ENCODE measurements at places on chromosomes 5 and 9.
A peak's percentile ranks its signal among the peaks of the same experiment; 100 is the strongest.

DNA sequence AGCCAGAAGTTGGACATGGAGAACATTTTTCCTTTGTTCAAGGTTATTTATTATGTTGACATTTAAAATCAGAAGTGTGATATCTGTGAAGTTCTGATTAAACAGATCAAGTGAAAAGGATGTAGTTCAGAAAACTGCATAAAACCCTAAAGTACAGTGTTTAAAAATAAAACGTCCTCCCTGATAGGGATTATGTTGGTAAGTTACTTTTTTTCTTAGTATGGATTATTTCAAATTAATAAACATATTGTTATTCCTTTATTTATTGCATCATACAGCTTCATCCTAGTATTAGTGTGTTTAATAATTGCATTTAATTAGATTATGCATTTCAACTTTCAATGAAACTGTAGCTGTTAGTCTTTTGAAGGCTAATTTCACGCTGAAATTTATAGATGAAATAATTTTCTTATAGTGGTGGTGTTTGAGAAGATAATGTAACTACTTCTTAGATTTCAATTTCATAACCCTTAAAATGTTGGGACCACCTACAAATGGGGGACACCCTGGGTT lies 157.9 kb upstream of the DMRT1 start:
- H3K27me3 ChIP-seq, result no peaks in the 10 kb centered on the region
- peaks cover 61% of the 10 kb centered on the region for H3K4me1 ChIP-seq
- peaks cover 11% of the 10 kb centered on the region for H3K36me3 ChIP-seq
- DNase-seq, result no peak
- peak overlapping the region; percentile 98 for H3K27ac ChIP-seq

GRCh38 chr5:96826071-96826470 lies 18.3 kb upstream of the ERAP1 start:
- no peak overlapping the region for H3K4me3 ChIP-seq
- H3K27me3 ChIP-seq, result peaks cover 11% of the 10 kb centered on the region
- no peak overlapping the region for H3K27ac ChIP-seq
- H3K4me1 ChIP-seq, result peaks cover 39% of the 10 kb centered on the region

GRCh38 chr9:12778389-12778788 lies 3.6 kb downstream of the LURAP1L start:
- DNase-seq, result no peak
- no peak overlapping the region for H3K27ac ChIP-seq
- peaks cover 7% of the 10 kb centered on the region for H3K36me3 ChIP-seq
- H3K4me3 ChIP-seq, result no peak overlapping the region
- peaks cover 1% of the 10 kb centered on the region for H3K27me3 ChIP-seq
- H3K4me1 ChIP-seq, result peaks cover 12% of the 10 kb centered on the region

GRCh38 chr9:114307899-114308267 lies 15.0 kb upstream of the ORM1 start:
- peaks cover 5% of the 10 kb centered on the region for H3K4me1 ChIP-seq
- no peak overlapping the region for H3K27ac ChIP-seq
- H3K27me3 ChIP-seq, result peaks cover 6% of the 10 kb centered on the region
- DNase-seq, result peak; percentile 29

- H3K36me3 ChIP-seq, result peaks cover 16% of the 10 kb centered on the region
- H3K4me3 ChIP-seq, result no peak overlapping the region
- DNase-seq, result no peak
- no peak overlapping the region for H3K27ac ChIP-seq
- no peaks in the 10 kb centered on the region for H3K27me3 ChIP-seq
- peaks cover 46% of the 10 kb centered on the region for H3K4me1 ChIP-seq
These were observed 54.9 kb downstream of the USP20 start for GRCh38 chr9:129889941-129890717.

DNA sequence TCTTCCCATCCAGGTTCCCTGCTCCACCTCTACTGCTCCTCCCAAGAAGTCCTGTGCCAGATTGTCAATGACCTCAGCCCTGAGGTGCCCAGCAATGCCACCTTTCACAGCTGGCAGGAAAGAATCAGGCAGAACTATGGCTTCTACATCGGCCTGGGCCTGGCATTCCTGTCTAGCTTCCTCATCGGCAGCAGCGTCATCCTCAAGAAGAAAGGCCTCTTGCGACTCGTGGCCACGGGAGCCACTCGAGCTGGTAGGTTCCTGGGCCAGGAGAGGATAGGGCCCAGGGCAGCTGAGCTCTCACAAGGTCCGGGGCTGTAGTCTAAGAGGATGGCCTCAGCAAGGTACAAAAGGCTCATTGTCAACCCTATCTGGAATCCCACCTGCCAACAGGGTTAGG lies 3.1 kb downstream of the NIPAL4 start:
- no peak for DNase-seq
- H3K36me3 ChIP-seq, result no peaks in the 10 kb centered on the region
- H3K27ac ChIP-seq, result no peak overlapping the region

DNA sequence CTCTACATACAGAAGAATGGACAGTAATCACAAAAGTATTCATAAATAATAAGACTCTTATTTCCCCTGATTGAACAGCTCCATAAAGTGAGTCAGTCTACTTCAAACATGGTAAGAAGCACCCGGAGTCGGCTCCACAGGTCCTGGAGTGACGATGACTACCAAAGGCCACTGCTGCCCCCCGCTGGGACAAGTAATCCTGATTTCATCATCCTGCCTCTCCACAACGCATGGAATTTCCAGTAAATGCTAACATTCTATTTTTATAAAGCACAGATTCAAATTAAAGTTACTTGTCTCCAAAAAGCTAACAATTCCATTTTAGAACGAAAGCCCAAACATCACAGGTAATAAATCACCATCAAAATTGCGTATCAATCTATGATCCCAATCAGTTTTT lies 16.2 kb downstream of the ATPSCKMT start:
- peaks cover 2% of the 10 kb centered on the region for H3K27me3 ChIP-seq
- peak; percentile 90 for DNase-seq
- peaks cover 24% of the 10 kb centered on the region for H3K36me3 ChIP-seq
- H3K27ac ChIP-seq, result peak overlapping the region; percentile 80
- peak overlapping the region; percentile 35 for H3K4me3 ChIP-seq

DNA sequence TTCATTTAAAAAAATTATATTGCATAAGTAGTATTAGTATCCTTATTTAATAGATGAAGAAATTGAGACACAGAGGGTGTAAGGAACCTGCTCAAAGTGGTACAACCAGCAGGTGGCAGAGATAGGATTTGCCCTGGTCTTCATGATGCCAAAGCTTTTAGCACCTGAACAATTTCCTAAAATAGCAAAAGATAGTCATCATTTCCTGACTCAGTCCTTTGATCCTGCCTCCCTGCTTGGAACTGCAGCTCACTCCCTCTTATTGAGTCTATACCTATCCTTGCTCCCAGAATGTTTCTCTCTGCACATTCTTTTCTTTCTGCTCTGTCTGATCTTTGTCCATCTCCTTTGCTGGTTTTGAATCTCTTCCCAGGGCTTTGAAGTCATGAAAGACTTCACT lies 155.8 kb downstream of the FRMD3 start:
- H3K27ac ChIP-seq, result no peak overlapping the region
- peaks cover 22% of the 10 kb centered on the region for H3K4me1 ChIP-seq
- DNase-seq, result no peak
- H3K27me3 ChIP-seq, result no peaks in the 10 kb centered on the region

- H3K4me3 ChIP-seq, result no peak overlapping the region
- H3K27ac ChIP-seq, result no peak overlapping the region
- H3K27me3 ChIP-seq, result no peaks in the 10 kb centered on the region
- no peaks in the 10 kb centered on the region for H3K36me3 ChIP-seq
These were observed 4.3 kb downstream of the EEIG1 start for GRCh38 chr9:127976498-127976897.

GRCh38 chr5:6464441-6464840 lies 15.8 kb downstream of the UBE2QL1 start:
- no peak overlapping the region for H3K4me3 ChIP-seq
- H3K27me3 ChIP-seq, result peaks cover 8% of the 10 kb centered on the region
- H3K27ac ChIP-seq, result no peak overlapping the region
- H3K36me3 ChIP-seq, result no peaks in the 10 kb centered on the region
- no peaks in the 10 kb centered on the region for H3K4me1 ChIP-seq

GRCh38 chr5:109199799-109200620 lies 209.8 kb downstream of the PJA2 start:
- H3K36me3 ChIP-seq, result no peaks in the 10 kb centered on the region
- no peak overlapping the region for H3K4me3 ChIP-seq
- DNase-seq, result no peak
- H3K27ac ChIP-seq, result no peak overlapping the region
- H3K4me1 ChIP-seq, result peaks cover 18% of the 10 kb centered on the region

- DNase-seq, result no peak
- no peak overlapping the region for H3K4me3 ChIP-seq
- no peak overlapping the region for H3K27ac ChIP-seq
- H3K36me3 ChIP-seq, result no peaks in the 10 kb centered on the region
- no peaks in the 10 kb centered on the region for H3K27me3 ChIP-seq
These were observed 521.3 kb downstream of the EFNA5 start for GRCh38 chr5:107149243-107150005.

- H3K36me3 ChIP-seq, result no peaks in the 10 kb centered on the region
- no peak overlapping the region for H3K4me3 ChIP-seq
- peaks cover 6% of the 10 kb centered on the region for H3K4me1 ChIP-seq
- H3K27ac ChIP-seq, result no peak overlapping the region
- peaks cover 7% of the 10 kb centered on the region for H3K27me3 ChIP-seq
These were observed 150.3 kb downstream of the GPBP1 start for GRCh38 chr5:57324181-57324580.

GRCh38 chr9:121449786-121450185 lies 49.9 kb downstream of the GGTA1 start:
- peaks cover 12% of the 10 kb centered on the region for H3K4me1 ChIP-seq
- no peaks in the 10 kb centered on the region for H3K36me3 ChIP-seq
- H3K27ac ChIP-seq, result no peak overlapping the region
- no peak for DNase-seq
- peaks cover 39% of the 10 kb centered on the region for H3K27me3 ChIP-seq

DNA sequence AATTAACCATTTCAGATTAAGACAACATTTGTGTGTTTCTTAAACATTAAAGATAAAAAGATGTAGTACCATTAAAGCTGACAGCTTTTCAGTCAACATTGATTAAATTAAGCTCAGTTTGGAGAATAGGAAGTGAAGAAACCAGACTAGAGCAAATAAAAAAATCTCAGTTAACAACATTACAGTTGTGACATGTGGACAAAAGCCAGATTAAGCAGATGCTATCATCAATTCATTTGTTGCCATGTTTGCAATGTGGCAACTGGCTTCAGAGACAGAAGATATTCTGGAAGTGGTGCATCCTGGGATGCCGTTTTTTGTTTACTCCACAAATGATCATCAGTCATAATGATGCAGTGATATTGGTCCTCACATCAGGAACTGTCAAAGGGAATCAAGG lies 70.3 kb upstream of the CNTLN start:
- H3K4me3 ChIP-seq, result no peak overlapping the region
- no peaks in the 10 kb centered on the region for H3K27me3 ChIP-seq
- H3K36me3 ChIP-seq, result no peaks in the 10 kb centered on the region

DNA sequence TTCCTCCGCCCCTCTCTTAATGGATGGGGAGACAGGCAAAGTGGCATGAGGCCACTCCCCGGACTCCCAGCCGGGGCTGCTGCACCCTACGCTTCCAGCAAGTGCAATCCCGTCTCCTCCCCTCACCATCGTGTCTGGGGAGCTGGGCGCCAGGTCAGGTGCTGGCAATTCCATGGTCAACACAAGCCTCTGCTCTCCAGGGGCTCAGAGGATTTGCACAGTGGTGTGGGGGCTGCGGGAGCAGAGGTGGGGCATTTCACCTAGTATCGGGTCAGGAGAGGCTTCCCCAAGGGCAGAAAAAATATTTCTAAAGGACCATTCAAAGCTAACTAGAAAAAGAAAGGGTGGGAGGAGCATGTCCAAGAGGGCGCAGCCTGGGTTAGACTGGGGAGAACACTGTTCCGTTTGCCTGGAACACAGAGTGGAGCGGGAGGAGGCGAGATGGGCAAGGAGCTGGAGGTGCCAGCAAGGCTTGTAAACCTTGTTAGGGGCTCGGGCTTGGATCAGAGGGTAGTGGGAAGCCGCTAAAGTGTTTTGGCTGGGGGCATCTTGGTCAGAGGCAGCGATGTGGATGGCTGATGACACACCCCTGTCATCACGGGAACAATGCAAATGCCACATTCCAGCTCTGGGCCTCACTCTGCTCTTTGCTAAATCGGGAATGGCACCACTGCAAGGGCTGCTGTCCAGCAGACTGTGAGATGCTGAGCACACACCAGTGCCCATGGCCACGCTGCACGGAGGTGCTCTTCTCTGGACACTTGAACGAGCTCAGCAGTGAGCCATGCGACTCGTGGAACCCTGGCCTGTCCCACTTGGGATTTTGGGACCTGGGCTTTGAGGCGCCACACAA lies 191.7 kb downstream of the CDK5RAP2 start:
- peaks cover 7% of the 10 kb centered on the region for H3K4me1 ChIP-seq
- DNase-seq, result no peak
- H3K36me3 ChIP-seq, result peaks cover 22% of the 10 kb centered on the region
- no peak overlapping the region for H3K27ac ChIP-seq

DNA sequence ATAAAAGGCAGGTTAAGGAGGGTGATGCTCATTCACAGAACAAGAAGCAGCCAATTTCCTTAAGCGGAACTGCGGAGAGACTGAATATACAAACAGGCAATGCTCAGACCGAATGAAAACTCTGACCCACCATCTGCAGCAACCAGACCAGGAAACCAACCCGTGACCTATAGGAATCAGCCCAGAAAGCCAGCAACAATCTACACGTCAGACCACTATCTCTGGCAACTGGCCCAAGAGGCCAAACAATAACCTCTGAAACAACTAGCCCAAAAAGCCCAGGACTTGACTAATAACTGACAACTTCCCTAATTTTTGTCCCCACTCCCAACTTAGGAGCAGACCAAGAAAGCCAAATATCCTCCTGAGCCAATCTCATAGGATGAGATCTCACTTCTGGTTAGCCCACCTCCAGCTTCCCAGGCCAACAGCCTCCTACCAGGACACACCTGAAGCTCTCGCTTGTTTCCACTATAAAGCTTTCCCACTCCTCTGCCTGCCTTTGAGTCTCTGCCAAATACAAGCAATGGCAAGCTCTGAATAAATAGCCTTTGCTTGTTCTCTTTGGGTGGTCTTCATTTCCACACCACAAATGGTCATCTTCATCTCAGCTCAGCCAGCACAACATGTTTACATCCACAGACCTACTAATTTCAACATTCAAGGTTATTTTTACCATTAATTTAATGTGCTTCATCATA lies 168.5 kb downstream of the HSD17B3 start:
- peaks cover 33% of the 10 kb centered on the region for H3K27me3 ChIP-seq
- H3K27ac ChIP-seq, result no peak overlapping the region

- DNase-seq, result peak; percentile 62
- H3K27me3 ChIP-seq, result peaks cover 31% of the 10 kb centered on the region
- H3K4me3 ChIP-seq, result peak overlapping the region; percentile 56
- H3K27ac ChIP-seq, result peak overlapping the region; percentile 71
- H3K36me3 ChIP-seq, result no peaks in the 10 kb centered on the region
These were observed 34.3 kb downstream of the EPB41L4B start for GRCh38 chr9:109286571-109286977.

DNA sequence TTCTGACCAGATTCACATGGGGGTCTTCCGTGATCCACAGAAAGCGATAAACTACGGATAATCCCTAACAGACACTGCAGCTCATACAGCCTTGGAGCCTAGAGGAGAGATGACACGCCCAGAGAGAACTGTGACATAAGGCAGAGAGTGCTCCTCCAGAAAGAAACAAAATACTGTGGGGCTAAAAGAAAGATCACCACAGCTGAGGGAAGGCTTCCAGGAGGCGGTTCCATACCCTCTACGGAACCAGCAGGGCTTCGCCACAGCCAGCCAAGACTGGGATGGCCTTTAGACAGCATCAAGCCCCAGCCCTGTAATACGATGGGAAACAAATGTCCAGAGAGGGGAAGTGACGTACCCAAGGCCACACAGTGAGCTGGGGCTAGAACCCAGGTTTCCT lies 19.3 kb downstream of the GPX3 start:
- no peaks in the 10 kb centered on the region for H3K27me3 ChIP-seq
- H3K27ac ChIP-seq, result peak overlapping the region; percentile 33
- H3K4me1 ChIP-seq, result peaks cover 45% of the 10 kb centered on the region
- peaks cover 29% of the 10 kb centered on the region for H3K36me3 ChIP-seq

- peaks cover 3% of the 10 kb centered on the region for H3K27me3 ChIP-seq
- no peak overlapping the region for H3K27ac ChIP-seq
- no peak overlapping the region for H3K4me3 ChIP-seq
- peaks cover 50% of the 10 kb centered on the region for H3K4me1 ChIP-seq
These were observed 15.9 kb upstream of the ABLIM3 start for GRCh38 chr5:149125386-149125891.
